Sigmoid colon (tissue), 7 donors: ENCODE measurements at places on chromosomes 5 and 9. TPM values are rescaled to one million over a fixed set of nuclear protein-coding genes. Genes with fewer than 3 reads are reported as not detected.

Gene CRAT
- total RNA-seq: 58.8 TPM

Gene PCDHGA7
- total RNA-seq: 11.1 TPM

Gene PHF24
- total RNA-seq: 2.2 TPM

Gene LURAP1L
- 17.8 TPM for total RNA-seq

Gene TICAM2
- 3.9 TPM for total RNA-seq

Gene CLK4
- total RNA-seq: 36.0 TPM

Gene SEMA6A
- total RNA-seq: 55.7 TPM

Gene ADAMTSL1
- 10.7 TPM for total RNA-seq

Gene RUSC2
- total RNA-seq: 46.8 TPM

Gene CFAP157
- total RNA-seq: not detected

Gene TUSC1
- 17.7 TPM for total RNA-seq

Gene TMEM171
- total RNA-seq: not detected

Gene TRAF1
- 8.0 TPM for total RNA-seq

Gene LRRC19
- total RNA-seq: 0.83 TPM

Gene CATSPER3
- not detected for total RNA-seq

Gene CARD9
- total RNA-seq: 2.1 TPM

Gene FOXD4L6
- total RNA-seq: not detected

Gene ADRA1B
- 1.8 TPM for total RNA-seq

Gene FBXO10
- 19.4 TPM for total RNA-seq

Gene FOXD4L5
- total RNA-seq: not detected

Gene FOCAD
- total RNA-seq: 51.5 TPM

Gene NMUR2
- not detected for total RNA-seq

Gene SPATA31E1
- total RNA-seq: not detected

Gene ERP44
- total RNA-seq: 14.3 TPM

Gene DMRT2
- total RNA-seq: 3.9 TPM

Gene KCNIP1
- 2.8 TPM for total RNA-seq

Gene DTWD2
- 4.6 TPM for total RNA-seq

Gene TEX10
- total RNA-seq: 17.1 TPM

Gene LCN1
- not detected for total RNA-seq

Gene COL23A1
- 0.28 TPM for total RNA-seq

Gene BTNL9
- total RNA-seq: 34.9 TPM

Gene PRRX2
- 4.7 TPM for total RNA-seq

Gene PIP5KL1
- total RNA-seq: 0.16 TPM

Gene BRD3
- total RNA-seq: 34.5 TPM

Gene PDLIM4
- total RNA-seq: 38.2 TPM

Gene LYRM7
- total RNA-seq: 10.0 TPM

Gene SLC25A2
- total RNA-seq: not detected

Gene PCDHGB7
- 18.6 TPM for total RNA-seq

Gene RBM18
- total RNA-seq: 16.8 TPM

Gene NUP214
- total RNA-seq: 28.8 TPM

Gene GRXCR2
- total RNA-seq: not detected

Gene PARP8
- total RNA-seq: 9.3 TPM

Gene SARDH
- 0.49 TPM for total RNA-seq

Gene SLC46A2
- total RNA-seq: 0.36 TPM

Gene TAF11L10
- not detected for total RNA-seq

Gene CENPK
- total RNA-seq: not detected

Gene SV2C
- total RNA-seq: 0.71 TPM

Gene TLX3
- total RNA-seq: not detected

Gene NSG2
- total RNA-seq: 4.7 TPM

Gene CDC20B
- total RNA-seq: not detected

Gene FANCC
- 3.9 TPM for total RNA-seq
